GM04503 (cell line): ENCODE measurements at places on chromosomes 7 and 10.

GRCh38 chr10:15316145-15316544 is 54.9 kb downstream of the FAM171A1 start:
- no peak for DNase-seq

- no peak for DNase-seq
Observed at GRCh38 chr10:11907914-11908313, 84.8 kb downstream of the PROSER2 start.

DNA sequence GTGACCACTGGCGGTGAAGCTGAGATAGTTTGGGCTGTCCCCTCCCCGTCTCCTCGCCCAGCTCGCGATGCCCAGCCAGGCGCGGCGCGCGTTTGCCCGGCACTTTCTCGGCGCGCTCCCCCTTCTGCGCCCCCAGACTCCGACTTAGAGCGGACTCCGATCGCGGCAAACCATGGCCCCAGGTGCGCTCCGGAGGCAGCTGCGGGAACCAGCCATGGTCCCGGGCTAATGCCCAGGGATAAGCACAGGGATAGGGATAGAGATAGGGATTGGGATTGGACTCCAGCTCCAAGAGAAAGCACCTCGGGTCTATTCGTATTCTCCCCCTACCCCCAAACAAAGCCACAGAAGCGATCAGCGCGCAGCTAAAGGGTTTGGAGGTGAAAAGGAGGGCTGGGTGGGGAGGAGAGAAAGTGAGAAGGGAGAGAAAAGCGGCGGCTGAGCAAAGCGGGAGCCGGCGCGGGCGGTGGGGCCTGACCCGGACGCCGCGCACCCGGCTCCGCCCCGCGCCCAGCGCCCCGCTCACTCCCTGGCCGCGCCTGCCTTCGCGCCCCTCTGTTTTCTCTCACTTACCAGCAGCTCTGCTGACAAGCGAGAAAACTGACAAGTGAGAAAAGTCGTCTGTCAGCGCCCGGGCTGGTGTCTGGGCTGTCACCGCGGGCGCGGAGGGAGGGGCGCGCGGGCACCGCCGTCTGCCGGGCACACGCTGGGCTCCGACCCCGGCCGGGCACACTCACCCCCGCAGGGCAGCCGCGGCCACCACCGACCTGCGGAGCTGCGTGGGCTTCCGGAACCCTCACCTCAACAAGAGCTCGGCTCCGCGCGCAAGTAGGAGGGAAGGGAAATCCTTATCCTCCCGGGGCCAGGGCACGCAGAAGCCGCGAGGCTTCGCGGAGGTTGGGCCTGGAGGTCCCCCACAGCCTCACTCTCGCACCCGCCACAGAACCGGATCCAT is at the start of gene PDE1C:
Gene PDE1C, minus strand, starts transcription at position 2 of the 955 bp plus-strand sequence.
- no peak for DNase-seq

GRCh38 chr7:109322833-109323232 is 753.2 kb downstream of the DNAJB9 start:
- no peak for DNase-seq

DNA sequence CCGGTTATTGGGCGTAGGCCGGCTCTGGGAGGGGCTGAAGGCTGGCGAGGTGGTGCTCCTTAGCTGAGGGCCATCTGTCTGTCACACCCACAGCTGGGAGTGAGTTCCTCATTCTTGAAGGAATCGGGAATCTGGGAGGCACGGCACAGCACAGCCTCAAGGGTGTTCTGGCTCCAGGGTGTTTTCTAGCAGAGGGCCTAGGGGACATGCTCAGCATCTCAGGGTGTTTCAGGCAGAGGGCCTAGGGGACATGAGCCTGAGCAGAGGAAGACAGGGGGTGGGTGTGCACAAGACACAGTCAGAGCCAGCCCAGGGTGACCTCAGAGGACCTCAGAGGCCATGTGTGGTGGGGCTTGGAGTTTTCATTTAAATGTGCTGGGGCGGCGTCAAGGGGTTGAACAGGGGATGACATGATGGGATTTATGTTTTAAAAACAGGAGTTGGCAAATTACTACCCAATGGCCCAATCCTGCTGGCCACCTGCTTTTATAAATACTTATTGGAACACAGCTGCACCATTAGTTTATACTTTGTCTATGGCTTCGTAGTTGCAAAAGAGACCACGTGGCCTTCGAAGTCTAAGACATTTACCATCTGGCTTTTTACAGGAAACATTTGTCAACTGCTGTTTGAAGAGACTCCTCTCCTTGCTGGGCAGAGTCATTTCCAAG is 121.6 kb downstream of the PRKAG2 start:
- no peak for DNase-seq

GRCh38 chr10:99994801-99995200 is 14.9 kb downstream of the DNMBP start:
- DNase-seq = no peak

DNA sequence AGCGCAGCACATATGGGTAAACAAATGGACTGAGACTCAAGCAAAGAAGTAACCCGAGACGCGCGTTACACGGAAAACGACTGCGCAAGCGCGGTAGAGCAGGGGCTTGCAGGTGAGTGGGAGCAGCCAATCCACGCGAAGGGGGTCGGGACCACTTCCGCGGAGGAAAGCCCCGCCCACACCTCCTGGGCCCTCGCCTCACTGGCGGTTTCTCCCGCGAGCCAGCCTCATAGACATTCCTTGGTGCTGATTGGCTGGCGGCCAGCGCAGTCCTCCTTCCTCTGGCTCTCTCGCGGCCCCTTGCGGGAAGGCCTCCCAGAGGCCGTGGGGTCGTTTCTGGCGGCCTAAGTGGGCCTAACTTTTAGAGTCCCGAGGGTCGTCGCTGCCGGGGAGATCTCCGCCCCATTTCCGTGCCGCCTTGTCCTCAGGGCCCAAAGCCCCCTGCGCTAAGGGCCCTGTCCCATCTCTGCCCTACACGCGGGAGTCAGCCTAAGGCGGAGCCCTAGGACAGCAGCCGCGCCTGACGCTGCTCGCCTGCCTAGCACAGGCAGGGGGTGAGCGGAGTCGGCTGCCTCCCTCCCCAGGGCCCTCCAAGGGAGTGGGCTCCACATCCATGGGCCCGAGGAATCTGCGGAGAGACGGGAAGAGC is 9.1 kb upstream of the FXYD4 start:
- no peak for DNase-seq
